ENCODE measurements at places on chromosomes 3 and 15. TPM values are rescaled to one million over a fixed set of nuclear protein-coding genes. Genes with fewer than 3 reads are reported as not detected.

- no peak for DNase-seq
These were observed 1.3 kb upstream of the PIGZ start for GRCh38 chr3:196969660-196970546.

- DNase-seq: no peak
These were observed 224.7 kb downstream of the IGSF11 start for GRCh38 chr3:118809696-118810498.

DNA sequence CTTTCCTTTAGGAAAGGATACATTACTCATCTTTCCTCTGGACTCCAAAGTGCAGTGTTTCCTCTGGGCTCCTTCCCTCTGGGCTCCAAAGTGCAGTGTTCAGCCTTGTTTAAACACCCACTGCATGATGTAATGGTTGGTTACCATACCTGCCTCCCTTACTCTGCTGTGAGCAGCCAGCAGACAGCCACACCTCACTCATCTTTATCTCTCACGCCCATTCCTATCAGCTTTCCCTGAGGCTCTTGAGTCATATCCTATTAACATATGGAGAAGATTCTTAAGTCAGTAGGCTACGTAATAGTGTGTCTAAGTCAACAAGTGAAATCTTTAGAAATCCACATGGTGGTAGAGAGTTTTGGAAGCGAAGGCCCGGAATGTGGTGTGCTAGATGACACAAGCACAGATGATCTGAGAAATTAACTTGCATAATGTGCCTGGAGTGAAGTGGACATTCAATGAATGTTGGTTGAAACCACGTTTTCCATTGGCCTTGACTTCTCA lies 97.2 kb upstream of the CTNNB1 start:
- DNase-seq: no peak

PLEKHO2 gene
- 34.9 TPM for total RNA-seq

GRCh38 chr15:79673416-79674123 lies 223.2 kb downstream of the MTHFS start:
- no peak for DNase-seq

- peak; percentile 61 for DNase-seq
These were observed 7.3 kb downstream of the ADAMTS17 start for GRCh38 chr15:100334456-100334855.

RTP1 gene
- total RNA-seq: not detected

DNA sequence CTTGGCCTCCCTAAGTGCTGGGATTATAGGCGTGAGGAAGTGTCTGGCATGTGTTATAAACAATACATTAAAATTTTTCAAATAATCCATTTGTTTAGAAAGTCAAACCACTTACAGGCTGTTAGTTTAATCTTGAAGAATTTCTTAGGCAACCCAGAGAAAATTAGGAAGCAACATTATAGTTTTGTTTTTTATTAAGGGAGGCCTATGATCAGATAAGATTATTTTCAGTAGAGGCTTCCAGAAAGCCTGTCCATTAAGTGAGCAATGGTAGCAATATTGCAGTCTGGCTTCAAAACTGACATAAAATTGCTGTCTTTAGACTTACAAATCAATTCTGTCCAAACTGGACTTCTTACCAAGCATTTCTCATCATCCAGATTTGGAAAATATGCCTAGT lies 49.6 kb downstream of the CD47 start:
- no peak for DNase-seq

DNA sequence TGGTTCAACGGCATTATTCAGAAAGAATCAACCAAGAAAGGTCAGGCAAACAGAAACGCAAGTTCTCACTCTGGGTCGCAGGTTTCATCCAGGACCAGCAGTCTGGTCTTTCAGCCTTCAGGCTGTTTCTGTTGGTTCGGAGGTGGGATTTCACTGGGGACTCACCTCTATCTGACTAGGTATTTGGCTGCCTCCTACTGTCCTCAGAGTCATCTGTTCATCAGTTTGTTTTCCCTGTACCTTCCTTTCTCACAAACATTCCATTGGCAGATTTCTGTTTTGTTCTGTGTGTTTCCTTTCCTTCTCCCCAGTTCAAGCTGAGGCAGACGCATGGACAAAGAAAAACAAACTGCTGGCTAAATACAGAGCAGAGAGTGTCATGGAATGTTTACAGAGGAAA lies 1046.6 kb upstream of the CFAP20DC start:
- DNase-seq: no peak

DNA sequence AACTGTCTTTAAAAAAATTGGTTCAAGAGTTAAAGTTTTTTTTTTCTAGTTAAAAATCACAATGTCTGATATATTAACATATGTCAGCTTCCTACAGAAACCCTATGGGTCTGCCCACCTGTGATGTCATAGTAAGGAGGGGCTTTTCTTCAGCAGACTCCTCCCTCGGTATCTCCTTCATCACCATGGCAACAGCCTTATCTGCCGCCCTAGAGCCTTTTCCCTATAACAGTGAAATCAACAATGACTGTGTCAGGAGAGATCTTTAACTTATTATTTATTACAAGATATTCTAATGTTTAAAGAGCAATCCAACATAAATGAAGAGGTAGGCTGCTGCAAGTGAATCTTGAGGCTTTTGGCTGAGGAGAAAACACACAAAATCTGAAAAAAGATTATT lies 138.7 kb downstream of the PEX5L start:
- no peak for DNase-seq

TUSC7 gene
- not detected for total RNA-seq

DNA sequence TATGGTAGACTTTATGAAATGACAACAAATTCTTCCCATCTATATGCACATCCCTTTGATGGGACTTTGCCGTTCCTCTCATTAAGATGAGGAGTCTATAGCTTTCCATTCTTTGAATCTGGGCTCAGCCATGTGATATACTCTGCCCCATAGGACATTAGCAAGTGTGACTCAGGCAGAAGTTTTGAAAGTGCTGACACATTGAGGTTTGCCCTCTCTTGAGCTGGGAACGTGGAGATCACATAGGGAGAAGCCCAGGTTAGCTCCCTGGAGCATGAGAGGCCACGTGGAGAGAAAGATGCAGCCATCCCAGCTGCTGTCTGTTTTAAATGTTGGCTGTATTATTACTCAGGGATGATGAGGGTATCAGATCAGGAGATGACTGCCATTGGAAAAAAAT lies 67.7 kb upstream of the OXTR start:
- peak; percentile 37 for DNase-seq

GRCh38 chr3:26682406-26682805 lies 59.8 kb downstream of the LRRC3B start:
- DNase-seq: no peak

GRCh38 chr3:193585530-193585929 lies 7.5 kb upstream of the OPA1 start:
- no peak for DNase-seq

DNA sequence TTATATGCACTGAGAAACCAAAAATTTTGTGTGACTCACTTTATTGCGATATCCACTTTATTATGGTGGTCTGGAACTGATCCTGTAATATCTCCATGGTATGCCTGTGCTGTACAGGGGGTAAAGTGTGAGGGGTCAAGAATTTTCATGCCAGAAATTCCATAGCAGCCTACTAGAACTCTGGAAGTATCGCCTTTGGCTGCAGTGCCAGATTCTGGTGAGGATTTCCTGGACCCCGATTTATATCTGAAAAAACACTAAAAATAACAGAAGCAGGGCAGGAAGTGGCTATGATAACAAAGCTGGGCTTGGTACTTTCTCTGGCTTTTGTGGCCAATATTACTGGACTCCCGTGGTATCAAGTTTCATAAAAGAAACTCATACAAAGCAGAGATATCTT lies 36.4 kb downstream of the CCDC80 start:
- no peak for DNase-seq

Measured in vagina (tissue), 2 donors.